ENCODE measurements at places on chromosomes 2 and 18.

GRCh38 chr18:63162271-63163014 lies 157.1 kb downstream of the BCL2 start:
- no peak for DNase-seq

GRCh38 chr18:2641638-2642037 lies 13.9 kb upstream of the SMCHD1 start:
- no peak for DNase-seq

DNA sequence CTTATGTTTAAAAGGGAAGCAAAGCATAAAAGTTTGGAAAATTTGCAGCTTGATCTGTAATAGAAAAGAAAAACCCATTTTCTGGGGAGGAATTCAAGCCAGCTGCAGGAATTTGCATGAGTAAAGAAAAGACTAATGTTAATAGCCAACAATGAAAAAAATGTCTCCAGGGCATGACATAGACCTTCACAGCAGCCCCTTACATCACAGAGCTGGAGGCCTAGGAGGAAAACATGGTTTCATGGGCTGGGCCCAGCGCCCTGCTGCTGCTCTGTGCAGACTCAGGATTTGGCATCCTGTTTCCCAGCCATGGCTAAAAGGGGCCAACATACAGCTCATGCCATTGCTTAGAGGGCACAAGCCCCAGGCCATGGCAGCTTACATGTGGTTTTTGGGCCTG lies 411.6 kb upstream of the MC4R start:
- DNase-seq = no peak

DNA sequence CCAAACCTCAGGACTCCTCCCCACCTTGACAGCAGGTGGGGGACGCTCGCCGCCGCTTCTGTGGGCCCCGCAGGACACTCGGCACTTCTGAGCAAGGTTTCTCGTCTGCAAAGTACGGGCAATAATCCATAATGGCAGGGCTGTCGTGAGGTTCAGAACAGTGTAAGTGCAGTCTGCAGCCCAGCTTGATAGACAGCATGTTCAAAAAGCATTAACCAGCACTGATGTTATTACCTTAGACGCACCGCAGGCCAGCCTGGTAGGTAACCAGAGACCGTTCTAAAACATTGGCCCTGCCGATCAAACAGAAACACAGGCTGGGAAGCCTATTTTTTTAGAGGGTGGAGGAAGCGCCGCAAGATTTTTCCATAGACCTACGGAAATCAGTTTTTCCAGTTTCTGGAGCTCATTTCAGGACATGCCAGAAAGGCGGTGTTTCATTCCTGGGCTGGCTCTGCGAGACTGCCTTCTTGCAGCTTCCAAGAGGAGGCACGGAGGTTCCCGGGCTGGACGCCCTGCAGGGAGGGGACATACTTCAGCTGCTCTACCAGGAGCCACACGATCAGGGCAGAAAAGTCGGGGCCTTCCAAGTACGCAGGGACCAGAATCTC lies 148.7 kb downstream of the TPO start:
- DNase-seq = no peak

GRCh38 chr2:19573784-19574183 lies 215.4 kb upstream of the OSR1 start:
- no peak for DNase-seq

- DNase-seq = no peak
These were observed 155.9 kb upstream of the CAPN13 start for GRCh38 chr2:30963184-30963583.

Data from NCI-H446 (cell line).